ENCODE measurements at places on chromosomes 5 and 9.

- no peak for DNase-seq
Measured at GRCh38 chr5:73135429-73136054, 15.2 kb downstream of the TMEM171 start.

DNA sequence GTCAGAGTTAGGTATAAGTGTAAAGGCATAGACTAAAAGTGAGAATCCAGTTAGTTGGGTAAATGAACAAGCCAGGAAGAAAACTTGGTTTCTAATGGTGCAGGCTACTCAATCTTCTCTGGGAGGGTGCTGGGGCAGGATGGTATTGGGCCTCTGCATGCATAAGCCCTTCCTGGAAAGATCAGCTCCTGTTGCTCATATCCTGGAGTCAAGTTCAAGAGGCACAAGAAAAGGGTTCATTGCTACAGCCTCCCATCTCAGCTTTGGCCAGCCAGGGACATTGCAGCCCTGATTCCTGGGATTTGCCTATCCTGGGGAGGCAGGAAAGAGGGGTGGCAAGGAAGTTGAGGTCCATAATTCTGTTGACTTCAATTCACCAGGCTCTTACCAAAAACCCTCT, 40.7 kb upstream of the ATP6V1G1 start:
- DNase-seq = peak; percentile 17

- no peak for DNase-seq
Measured at GRCh38 chr9:77949751-77950436, 81.7 kb downstream of the GNAQ start.

DNA sequence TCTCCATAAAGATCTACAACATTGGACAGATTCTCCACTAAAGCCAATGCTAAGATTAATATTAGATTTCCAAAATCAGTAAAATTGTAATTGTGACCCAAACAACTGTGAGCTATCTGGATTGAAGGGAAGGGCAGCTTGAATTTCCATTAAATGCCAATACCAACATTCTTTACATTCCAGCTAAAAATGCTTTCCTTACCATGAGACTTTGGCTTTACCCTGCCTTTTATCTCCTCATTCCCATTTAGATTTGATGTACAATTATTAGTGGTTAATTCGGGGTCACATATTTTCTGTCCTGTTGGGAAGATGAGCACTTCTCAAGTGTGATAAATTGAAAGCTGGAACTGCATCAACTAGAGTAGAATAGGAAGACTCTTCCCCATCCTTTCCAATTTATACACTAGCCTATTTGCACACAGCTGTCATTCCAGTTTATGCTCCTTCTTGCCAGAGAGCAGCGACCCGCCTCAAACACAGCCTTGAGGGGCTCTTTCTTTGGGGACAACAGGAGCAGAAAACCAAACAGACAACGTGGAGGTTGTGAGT, 33.1 kb upstream of the MYOT start:
- no peak for DNase-seq

DNA sequence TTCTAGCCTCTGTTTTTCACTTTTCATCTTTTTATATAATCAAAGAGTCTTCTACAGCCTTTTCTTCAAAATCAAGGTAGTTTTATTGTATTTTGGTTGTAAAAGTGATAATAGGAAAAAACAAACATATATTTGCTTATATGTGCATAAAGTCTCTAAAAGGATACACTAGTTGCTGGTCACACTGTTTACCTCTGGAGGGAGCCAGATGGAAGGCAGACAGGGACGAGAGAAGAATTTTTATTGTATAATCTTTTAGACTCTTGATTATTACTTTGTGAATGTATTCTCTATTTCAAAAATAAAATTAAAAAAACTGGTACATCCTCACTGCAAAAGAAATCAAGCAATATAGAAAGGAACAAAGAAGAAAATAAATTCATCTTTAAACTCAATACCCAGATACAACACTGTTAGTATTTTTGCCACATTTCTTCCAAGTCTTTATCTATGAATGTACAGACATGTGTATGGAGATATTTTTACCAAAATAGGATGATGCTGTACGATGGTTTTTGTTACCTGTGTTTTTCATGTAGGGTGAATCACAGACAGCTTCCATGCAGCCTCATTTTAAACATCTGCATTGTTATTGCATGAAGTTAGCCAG, 6.1 kb upstream of the RNF183 start:
- no peak for DNase-seq

- DNase-seq = no peak
Measured at GRCh38 chr5:10685115-10685521, 75.9 kb downstream of the DAP start.

GRCh38 chr9:71665247-71665646, 103.1 kb downstream of the CEMIP2 start:
- DNase-seq = no peak

DNA sequence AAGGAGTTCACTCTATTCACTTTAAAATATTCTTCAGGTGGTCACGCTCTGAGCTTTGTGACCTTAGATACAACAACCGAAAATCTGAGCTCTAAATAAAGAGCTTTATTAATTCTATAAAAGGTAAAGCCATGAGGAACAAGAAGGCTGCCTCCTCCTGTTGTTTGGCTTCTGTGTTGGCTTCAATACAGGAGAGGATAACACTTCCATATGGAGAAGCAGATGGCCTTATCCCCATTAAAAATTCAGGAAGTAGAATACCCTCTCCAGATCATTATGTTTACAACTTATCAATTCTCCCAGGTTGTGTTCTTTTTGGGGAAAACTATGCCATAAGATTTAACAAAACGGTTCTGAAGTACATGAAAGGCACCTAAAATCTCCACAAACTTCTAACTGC, 128.4 kb downstream of the TTC39B start:
- DNase-seq = no peak

DNA sequence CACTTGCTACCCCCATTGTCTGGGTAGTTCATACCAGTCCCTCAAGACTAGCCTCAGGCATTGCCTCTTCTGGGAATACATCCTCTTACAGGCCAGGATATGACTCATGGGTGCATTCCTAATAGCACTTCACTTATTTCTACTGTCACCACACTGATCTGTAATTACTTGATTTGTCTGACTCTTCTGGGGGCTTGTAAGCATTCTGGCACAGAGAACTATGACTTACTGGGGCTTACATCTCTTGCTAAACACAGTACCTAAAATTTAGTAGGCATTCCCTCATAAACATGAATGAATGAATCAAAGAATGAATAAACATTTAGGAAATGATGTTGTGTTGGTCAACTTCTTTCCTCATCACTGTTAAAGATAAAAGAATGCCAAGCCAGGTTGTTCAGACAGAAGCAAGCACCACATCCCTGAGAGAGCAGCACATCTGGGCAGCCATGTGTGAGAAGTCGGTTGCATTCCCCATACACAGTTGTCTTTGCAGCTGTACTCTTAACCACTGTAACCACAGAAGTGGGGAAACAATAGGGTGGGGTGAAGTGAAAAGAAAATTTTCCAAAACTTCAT, 27.6 kb downstream of the IL7R start:
- no peak for DNase-seq

DNA sequence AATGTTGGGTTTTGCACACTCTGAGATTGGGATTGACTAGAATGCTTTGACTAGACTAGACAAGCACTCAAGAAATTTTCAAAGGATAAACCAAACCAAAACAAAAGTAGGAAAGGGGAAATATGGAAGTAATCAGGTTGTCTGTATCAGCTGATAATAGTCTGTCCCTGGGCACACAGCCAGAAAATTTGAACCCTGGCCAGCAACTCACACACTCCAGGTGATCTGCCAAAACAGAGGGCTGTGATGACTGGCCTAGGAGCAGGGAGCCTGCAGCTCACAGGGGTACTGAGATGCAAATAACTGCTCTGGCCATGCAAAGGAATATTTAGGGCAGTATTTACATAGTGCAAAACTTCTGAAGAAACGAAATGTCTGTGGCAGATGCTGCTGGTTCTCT, 112.3 kb upstream of the SMIM23 start:
- no peak for DNase-seq

Measured in activated CD8-positive, alpha-beta memory T cell treated with anti-CD3 and anti-CD28 coated beads, Interleukin-2, amount 50 U/mL, for 48 hours (primary cell).